ENCODE measurements at places on chromosomes 16 and 17. TPM values are rescaled to one million over a fixed set of nuclear protein-coding genes. Genes with fewer than 3 reads are reported as not detected.

Gene GAS2L2
- 3.5 TPM for total RNA-seq

Gene VTN
- total RNA-seq, result 0.67 TPM

DNA sequence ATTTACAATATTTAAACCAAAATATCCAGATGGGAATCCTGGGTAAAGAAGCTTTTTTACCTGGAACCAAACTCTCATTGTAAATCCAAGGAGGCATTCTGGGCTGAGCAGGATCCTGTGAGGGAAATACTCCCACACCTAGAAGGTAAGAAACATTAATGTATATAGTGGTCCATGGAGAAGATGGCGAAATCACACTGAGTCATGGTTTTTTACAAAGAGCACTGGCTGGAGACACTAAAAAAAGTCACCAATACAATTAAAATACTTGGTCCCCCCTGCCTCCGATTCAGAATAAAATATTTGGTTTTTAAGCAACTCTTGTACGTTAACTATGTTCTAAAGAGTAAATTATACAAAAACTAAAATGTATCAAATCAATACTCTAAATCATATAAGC is 32.9 kb downstream of the SYNRG start:
- H3K4me1 ChIP-seq, result no peaks in the 10 kb centered on the region
- no peak for DNase-seq
- H3K36me3 ChIP-seq, result peaks cover 16% of the 10 kb centered on the region

Gene EFCAB13
- 21.0 TPM for total RNA-seq

Gene SERPINF2
- 4.6 TPM for total RNA-seq

- no peak overlapping the region for H3K27ac ChIP-seq
- H3K36me3 ChIP-seq, result no peaks in the 10 kb centered on the region
- no peak overlapping the region for H3K4me3 ChIP-seq
- H3K27me3 ChIP-seq, result no peaks in the 10 kb centered on the region
- DNase-seq, result no peak
These were observed 110.1 kb downstream of the USP31 start for GRCh38 chr16:23039118-23039517.

Gene IRX6
- 6.8 TPM for total RNA-seq

Gene KRTAP3-1
- not detected for total RNA-seq

Gene NTN1
- total RNA-seq, result 2.6 TPM

DNA sequence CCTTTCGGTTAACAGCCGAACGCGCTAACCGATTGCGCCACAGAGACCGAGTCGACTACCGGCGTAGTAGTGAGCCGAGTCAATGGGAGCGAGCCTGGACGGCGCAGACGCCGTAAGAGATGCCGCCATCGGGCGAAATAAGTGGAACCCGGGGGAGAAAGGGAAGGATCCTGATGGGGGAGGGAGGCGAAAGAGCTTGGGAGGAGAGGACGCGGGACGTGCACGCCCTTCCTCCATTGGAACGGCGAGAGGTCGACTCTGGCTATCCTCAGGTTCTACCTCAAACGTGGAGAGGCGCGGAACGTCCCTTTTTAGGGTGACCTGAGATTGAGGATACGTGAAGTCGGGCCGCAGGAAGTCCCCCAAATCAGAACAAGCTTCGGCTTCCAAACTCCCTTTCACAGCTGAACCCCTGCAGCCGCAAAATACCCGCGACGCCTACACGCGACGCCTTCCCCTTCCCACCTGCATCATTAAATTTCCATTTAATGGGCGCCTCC is 683 bp upstream of the PSMB3 start:
- DNase-seq, result peak; percentile 91
- H3K36me3 ChIP-seq, result peaks cover 6% of the 10 kb centered on the region
- peak overlapping the region; percentile 82 for H3K4me3 ChIP-seq
- H3K4me1 ChIP-seq, result peaks cover 59% of the 10 kb centered on the region
- H3K27ac ChIP-seq, result peak overlapping the region; percentile 89

Gene ORC6
- total RNA-seq, result 4.3 TPM

DNA sequence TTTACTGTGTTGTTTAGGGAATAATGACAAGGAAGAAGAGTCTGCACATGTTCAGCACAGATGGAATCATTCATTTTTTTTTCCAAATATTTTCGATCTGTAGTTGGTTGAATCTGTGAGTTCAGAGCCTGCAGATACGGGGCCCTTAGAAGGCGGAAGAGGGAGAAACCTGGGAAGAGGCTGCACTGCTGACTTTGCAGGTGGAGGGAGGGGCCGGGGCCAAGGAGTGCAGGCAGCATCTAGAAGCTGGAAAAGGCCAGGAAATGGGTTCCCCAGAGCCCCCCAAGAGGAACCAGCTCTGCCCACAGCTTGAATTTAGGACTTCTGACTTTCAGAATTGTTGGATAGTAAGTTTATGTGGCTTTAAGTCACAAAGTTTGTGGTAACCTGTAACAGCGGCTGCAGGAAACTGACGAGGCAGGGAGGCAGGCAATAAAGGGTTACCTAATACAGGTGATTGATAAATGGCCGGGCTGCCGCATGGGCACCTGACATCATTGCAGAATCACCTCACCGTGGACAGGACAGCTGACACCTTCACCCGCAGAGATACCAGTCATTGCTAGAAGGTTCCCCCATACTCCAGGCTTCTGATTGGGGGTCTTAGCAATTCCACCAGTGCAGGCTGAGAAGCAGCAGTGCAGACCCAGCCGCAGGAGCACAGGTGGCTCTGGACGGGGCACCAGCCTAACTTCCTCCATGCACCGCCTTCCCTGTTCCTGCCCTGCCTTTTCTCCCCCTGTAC is 181.3 kb downstream of the IRF8 start:
- no peak overlapping the region for H3K27ac ChIP-seq
- H3K27me3 ChIP-seq, result no peaks in the 10 kb centered on the region
- no peak for DNase-seq
- no peaks in the 10 kb centered on the region for H3K36me3 ChIP-seq
- no peak overlapping the region for H3K4me3 ChIP-seq

GRCh38 chr17:8341456-8341855 is 1.8 kb downstream of the ODF4 start:
- no peak overlapping the region for H3K4me3 ChIP-seq
- H3K4me1 ChIP-seq, result peaks cover 9% of the 10 kb centered on the region
- no peaks in the 10 kb centered on the region for H3K36me3 ChIP-seq
- H3K27me3 ChIP-seq, result no peaks in the 10 kb centered on the region

Gene C17orf50
- 0.46 TPM for total RNA-seq

Gene TPSG1
- total RNA-seq, result 0.61 TPM

DNA sequence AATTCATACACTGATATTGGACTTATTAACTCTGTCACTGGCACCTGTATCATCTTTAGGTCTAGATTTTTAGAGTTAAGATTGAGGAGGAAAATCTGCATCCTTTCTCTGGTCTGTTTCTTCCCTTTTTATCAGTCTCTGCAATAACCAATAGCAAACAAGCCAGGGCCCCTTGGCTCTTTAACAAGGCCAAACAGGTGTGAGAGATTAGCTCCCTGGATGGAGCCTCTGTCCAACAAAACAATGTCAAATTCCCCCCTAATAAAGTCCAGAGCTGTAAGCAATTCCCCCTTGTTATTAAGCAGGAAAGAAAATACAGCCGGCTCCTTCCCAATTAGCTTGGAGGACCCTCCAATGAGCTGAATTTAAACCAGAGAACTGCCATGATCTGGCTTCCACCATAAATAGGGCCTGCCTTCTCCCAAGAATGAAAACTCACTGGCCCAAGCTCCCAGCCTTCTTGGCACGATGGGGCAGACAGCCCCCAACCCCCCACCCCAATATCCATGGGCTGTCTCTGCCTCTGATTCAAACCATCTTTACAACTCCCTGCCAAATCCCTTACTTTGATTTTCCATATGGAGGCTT is 56.1 kb upstream of the SOX9 start:
- no peaks in the 10 kb centered on the region for H3K27me3 ChIP-seq
- H3K4me3 ChIP-seq, result no peak overlapping the region
- no peaks in the 10 kb centered on the region for H3K4me1 ChIP-seq
- no peak overlapping the region for H3K27ac ChIP-seq

Gene MYH1
- total RNA-seq, result not detected

Gene SLC52A1
- total RNA-seq, result 0.81 TPM

Gene KRTAP1-5
- not detected for total RNA-seq

DNA sequence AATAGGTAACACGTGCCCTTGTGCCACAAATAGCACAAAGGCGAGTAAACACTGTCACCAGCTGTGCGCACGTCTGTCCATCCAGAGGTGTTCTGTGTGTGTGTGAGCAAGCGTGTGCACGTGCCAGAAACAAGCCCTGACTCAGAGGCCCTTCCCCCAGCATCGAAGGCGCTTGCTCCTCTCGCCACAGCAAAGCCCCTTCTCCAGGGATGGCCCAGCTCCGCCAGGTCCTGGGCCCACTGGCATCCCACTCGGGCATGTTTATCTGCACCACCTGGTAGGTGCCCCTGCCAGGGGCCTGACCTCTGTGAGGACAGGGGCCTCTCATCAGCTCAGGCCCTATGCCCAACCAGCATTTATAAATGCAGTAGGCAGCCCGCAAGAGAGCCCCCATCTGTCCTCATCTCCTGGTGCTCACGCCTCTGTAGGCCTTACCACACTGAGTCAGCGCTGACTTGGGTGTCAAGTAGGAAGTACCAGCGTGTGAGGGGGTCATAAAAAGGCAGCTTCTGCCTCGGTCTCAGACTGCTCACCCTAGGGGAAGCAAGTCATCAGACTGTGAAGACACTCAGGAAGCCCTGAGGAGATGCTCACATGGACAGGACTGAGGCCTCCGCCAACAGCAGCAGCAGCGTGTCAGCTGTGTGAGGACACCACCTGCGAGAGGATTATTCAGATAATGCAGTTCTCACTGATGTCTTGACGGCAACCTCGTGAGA is 10.8 kb downstream of the TMEM235 start:
- no peak overlapping the region for H3K4me3 ChIP-seq
- no peaks in the 10 kb centered on the region for H3K36me3 ChIP-seq
- no peak for DNase-seq
- no peaks in the 10 kb centered on the region for H3K4me1 ChIP-seq
- H3K27ac ChIP-seq, result no peak overlapping the region

Gene PITPNC1
- 10.0 TPM for total RNA-seq

GRCh38 chr16:68707340-68708152 is 29.5 kb upstream of the CDH1 start:
- no peaks in the 10 kb centered on the region for H3K27me3 ChIP-seq
- H3K36me3 ChIP-seq, result no peaks in the 10 kb centered on the region
- peaks cover 18% of the 10 kb centered on the region for H3K4me1 ChIP-seq
- peak; percentile 85 for DNase-seq
- peak overlapping the region; percentile 51 for H3K27ac ChIP-seq

- no peak for DNase-seq
- H3K36me3 ChIP-seq, result peaks cover 7% of the 10 kb centered on the region
- no peak overlapping the region for H3K27ac ChIP-seq
- no peak overlapping the region for H3K4me3 ChIP-seq
These were observed 26.4 kb downstream of the KATNB1 start for GRCh38 chr16:57761957-57762356.

Gene OTOP3
- not detected for total RNA-seq

DNA sequence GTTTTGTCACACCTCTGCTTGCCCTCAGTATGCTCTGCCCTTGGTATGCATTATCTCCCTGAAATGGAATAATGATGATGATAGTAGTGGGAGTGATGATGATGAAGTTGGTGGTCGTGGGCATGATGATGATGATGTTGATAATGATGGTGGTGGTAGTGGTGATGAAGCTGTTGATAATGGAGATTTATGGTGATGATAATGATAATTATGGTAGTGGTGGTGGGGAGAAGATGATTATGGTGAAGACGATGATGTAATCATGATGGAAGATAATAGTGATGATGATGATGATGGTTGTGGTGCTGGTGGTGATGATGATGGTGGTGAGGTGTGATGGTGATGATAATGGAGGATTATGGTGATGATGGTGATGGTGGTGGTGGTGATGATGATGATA is 390.1 kb upstream of the EEF2KMT start:
- H3K27ac ChIP-seq, result no peak overlapping the region
- H3K4me1 ChIP-seq, result no peaks in the 10 kb centered on the region
- H3K4me3 ChIP-seq, result no peak overlapping the region
- no peak for DNase-seq
